Left colon (tissue), 2 donors: ENCODE measurements at places on chromosomes 5 and 9. TPM values are rescaled to one million over a fixed set of nuclear protein-coding genes. Genes with fewer than 3 reads are reported as not detected.
A peak's percentile ranks its signal among the peaks of the same experiment; 100 is the strongest.

The SLC22A4 gene
- total RNA-seq, result 7.3 TPM

The C9orf50 gene
- total RNA-seq, result not detected

The C1QTNF3 gene
- 5.6 TPM for total RNA-seq

The EIF4EBP3 gene
- total RNA-seq, result 32.9 TPM

GRCh38 chr9:135522137-135522877, 1.1 kb downstream of the LCN1 start:
- no peak for DNase-seq

DNA sequence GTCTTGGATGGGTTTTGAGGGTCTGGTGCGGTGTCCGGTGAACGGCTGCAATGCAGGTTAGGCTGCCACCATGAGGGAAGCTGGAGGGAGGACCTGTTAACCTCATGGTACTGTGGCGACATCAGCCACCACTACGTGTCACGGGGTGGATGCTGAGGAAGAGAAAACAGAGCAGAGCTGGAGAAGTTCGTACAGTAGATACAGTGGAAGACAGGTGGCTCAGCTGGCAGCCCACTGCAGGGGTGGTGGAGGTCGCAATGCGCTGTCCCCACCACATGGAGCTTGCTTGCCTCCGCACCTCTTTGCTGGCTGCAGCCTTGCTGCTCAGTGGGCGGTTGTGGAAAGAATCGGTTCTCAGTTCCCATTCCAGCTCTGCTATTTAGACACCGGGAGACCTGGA, 2.8 kb downstream of the DCANP1 start:
- no peak for DNase-seq

- DNase-seq, result no peak
Observed at GRCh38 chr5:129902816-129903215, 1.4 kb upstream of the CHSY3 start.

- no peak for DNase-seq
Observed at GRCh38 chr5:44051591-44051990, 337.6 kb downstream of the FGF10 start.

DNA sequence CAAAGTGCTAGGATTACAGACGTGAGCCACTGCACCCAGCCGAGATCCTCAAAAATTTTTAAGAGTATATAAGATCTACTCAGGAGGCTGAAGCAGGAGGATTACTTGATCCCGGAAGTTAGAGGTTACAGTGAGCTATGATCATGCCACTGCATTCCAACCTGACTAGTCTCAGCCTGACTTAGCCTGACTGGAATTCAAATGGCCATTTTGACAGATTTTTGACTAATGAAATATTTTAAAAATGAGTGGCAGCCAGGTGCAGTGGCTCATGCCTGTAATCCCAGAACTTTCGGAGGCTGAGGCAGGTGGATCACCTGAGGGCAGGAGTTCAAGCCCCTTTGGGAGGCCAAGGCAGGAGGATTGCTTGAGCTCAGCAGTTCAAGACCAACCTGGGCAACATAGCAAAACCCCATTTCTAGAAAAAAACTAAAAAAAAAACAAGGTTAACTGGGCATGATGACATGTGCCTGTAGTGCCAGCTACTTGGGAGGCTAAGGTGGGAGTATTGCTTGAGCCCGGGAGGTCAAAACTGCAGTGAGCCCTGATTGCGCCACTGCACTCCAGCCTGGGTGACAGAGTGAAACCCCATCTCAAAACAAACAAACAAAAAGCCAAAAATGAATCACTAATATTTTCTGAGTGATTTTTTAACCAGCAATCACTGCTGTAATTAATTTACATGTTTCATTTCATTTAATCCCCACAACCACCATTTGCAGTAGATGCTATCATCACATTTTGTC, 16.6 kb downstream of the ATOX1 start:
- no peak for DNase-seq

- no peak for DNase-seq
Observed at GRCh38 chr5:175610898-175611297, 47.0 kb upstream of the HRH2 start.

DNA sequence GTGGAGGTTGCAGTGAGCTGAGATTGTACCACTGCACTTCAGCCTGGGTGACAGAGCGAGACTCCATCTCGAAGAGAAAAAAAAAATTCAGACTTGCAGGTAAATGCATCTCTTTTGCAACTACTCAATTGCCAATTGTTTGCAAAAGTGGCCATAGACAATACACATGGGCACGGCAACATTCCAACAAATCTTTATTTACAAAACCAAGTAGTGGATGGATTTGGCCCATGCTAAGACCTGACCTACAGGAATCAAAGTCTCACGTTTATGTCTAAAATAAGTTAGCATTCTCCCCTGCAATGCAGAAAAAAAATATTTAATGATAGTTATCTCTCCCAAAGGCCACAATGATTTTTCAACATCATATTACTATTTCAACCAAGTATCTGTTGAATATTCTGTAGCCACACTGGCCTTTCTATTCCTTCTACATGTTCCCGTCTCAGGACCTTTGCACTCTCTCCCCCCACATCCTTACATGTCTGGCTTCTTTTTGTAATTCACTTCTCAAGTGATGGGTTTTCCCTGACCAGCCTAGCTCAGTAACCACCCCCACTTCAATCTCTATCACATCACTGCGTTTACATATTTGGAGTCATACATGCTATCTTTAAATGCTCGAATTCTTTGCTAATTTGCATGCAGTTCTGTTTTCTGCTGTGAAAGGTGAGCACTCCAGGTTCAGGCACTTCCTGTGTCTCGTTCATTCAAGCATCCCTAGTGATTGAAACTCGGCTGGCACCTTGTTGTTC, 54.2 kb downstream of the FNBP1 start:
- no peak for DNase-seq

- DNase-seq, result peak; percentile 67
Observed at GRCh38 chr5:154753792-154754191, 1.4 kb upstream of the LARP1 start.

DNA sequence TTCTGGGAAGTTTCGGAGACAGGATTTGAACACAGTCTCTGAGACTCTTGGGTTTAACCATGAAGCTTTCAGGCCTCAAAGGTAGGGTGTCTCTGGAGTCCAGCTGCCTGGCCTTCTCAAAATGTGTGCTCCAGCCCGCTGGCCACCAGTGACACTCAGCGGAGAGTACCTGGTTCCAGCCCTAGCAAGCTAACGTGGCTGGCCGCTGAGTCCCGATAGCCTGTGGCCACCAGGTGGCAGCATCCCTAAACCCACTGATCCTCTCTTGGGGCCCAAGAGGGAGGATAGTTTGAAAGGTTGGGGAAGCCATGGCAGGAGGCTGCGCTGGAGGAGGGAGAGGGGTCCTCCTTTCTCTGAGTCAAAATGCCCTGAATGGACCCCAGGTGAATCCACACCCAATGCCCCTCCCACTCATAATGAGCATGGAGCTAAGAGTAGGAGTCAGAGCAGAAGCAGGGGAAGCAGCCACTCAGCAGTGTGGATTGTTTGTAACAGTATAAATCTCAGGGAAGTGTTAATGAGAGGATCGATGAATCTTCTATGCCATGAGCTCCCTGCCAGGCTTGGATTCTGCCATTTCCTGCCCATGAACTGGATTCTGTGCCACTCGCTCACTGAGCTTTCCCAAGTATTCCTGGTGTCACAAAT, 5.4 kb upstream of the TIFAB start:
- peak; percentile 79 for DNase-seq

DNA sequence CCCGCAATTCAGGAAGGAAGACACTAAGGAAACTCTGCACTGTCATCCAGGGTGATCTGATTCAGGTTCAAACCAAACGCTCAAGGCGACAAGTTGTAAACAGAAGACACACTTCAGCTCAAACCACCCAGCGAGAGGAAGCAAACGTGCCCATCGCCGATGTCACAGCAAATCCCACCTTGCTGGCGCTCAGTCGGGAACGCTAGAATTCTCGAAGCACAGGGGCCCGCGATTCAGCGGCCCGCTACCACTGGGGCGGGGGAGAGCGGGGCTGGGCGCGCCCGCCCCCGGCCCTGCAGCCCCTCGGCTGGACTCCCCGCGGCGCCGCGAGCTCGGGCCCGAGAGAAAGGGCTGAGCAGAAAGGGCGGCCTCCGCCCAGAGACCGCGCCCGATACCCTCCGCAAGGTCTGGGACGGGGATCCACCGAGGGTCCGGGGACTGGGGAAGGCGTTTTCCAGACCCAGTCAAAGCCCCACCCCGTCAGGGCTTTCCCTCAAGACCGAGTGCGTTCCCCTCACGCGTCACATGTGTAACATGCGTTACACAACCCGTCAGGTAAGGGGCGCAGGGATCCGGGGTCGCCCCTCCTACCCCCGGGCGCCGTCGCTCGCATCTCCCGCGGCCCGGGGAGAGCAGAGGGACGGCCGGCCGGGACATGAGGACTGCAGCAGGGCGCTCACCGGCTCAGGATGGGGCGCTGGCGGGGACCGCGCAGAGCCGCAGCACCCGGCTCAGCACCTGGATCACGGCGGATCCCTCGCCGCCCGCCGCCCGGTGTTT, 469 bp downstream of the AGTPBP1 start:
- DNase-seq, result peak; percentile 51

DNA sequence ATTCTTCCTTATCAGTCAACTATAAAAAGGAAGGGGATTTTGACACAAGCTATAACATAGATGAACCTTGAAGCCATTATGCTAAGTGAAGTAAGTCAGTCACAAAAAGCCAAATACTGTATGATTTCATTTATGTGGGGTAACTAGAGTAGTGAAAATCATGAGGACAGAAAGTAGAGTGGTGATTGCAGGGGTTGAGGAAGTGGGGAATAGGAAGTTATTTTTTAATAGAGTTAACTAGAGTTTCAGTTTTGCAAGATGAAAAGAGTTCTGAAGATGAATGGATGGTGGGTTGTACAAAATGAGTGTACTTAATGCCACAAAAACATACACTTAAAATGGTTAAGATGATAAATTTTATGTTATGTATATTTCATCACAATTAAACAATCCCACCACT, 65.4 kb upstream of the FAM174A start:
- no peak for DNase-seq
